ENCODE measurements at places on chromosomes 1 and 21.
A peak's percentile ranks its signal among the peaks of the same experiment; 100 is the strongest.

DNA sequence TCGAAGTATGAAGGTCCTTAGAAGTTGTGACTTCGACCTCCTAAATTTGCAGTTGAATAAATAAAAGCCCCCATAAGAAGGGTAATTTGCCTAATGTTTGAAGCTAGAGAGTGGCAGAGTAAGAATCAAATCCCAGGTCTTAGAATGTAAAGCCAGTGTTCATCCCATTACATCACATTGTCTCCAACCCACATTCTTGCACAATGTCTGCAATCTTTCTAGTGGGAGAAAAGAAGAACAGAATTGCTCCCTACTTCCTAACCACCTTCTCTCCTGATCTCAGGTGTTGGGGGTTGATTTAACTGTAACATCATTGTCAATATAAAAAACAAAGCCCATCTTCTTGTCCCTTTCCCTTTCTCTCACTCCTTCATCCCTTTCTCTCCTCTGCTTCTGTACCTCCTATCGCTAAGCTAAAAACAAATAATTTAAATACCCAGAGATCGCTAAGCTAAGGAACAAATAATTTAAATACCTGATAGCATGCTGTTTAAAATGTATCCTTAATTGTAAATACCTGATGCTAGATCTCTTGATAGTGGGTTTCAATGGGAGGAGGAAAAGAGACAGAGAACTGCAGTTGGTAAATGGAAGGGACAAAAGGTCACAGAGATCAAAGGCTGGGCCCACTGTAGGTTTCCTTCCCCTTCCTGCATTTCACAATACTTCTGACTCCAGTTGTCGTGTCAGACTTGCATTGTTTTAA lies 32.1 kb upstream of the CCDC190 start:
- DNase-seq, result no peak

GRCh38 chr1:218242171-218242570 lies 42.9 kb upstream of the RRP15 start:
- no peak for DNase-seq

DNA sequence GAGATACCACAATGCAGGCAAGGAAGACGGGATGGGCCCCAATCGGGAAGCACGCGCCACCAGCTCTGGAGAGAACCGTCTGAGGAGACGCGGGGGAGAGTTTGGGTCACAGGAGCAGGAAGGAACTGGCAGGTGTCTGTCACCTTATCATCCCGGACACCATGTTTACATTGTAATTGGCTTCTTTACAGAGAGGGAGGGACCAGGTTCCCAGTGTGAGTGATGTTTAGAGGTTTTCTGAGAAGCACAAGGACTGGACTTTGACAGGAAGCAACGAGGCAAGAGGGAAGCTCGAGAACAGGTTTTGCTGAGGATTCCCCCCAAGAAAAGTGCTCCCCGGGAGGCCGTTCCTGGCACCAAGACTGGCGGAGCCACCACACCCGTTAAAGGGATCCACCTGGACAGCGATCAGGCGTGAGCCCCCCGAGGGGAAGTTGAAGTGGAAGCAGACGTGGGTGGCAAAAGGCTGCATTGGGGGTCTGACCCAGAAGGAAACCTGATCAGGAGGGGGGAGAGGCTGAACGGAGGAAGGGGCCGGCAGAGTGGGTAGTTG lies 957 bp downstream of the EPS15 start:
- peak; percentile 9 for DNase-seq

GRCh38 chr1:85371021-85371420 lies 93.9 kb downstream of the DDAH1 start:
- DNase-seq, result no peak
